ENCODE measurements at places on chromosomes 6 and 20.
A peak's percentile ranks its signal among the peaks of the same experiment; 100 is the strongest.

- DNase-seq = no peak
Measured at GRCh38 chr6:109014606-109015005, 80.0 kb downstream of the SESN1 start.

DNA sequence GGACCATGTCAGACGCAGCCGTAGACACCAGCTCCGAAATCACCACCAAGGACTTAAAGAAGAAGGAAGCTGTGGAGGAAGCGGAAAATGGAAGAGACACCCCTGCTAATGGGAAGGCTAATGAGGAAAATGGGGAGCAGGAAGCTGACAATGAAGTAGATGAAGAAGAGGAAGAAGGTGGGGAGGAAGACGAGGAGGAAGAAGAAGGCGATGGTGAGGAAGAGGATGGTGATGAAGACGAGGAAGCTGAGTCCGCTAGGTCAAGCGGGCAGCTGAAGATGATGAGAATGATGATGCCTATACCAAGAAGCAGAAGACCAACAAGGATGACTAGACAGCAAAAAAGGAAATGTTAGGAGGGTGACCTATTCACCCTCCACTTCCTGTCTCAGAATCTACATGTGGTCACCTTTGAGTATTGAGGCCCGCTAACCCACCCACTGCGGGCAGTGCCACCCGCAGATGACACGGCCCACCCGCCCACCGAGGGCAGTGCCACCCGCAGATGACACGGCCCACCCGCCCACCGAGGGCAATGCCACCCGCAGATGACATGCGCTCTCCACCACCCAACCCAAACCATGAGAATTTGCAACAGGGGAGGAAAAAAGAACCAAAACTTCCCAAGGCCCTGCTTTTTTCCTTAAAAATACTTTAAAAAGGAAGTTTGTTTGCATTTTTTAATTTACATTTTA is 43.3 kb downstream of the MGME1 start:
- DNase-seq = no peak

DNA sequence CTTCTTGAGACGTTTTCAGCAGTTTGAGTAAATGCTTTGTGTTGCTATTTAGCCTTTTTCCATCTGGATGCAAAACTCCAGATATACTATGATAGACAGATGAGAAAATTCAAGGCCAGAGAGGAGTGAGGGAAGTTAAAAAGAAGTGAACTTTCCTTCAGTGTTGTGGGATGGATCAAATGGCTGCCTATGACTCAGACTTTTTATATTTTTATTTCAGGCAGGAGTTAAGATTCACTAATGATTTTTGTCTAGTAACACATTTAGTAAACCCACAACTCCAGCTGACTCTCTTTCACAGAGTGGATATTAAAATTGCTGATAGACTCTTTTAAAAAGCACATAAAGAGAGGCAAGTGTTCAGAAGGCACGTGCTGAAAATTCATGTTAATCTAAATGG is 23.2 kb upstream of the PTCHD4 start:
- peak; percentile 53 for DNase-seq

- DNase-seq = no peak
Measured at GRCh38 chr6:44725070-44725469, 337.6 kb downstream of the CDC5L start.

- DNase-seq = peak; percentile 59
Measured at GRCh38 chr6:157761331-157761921, 61.6 kb upstream of the SNX9 start.

DNA sequence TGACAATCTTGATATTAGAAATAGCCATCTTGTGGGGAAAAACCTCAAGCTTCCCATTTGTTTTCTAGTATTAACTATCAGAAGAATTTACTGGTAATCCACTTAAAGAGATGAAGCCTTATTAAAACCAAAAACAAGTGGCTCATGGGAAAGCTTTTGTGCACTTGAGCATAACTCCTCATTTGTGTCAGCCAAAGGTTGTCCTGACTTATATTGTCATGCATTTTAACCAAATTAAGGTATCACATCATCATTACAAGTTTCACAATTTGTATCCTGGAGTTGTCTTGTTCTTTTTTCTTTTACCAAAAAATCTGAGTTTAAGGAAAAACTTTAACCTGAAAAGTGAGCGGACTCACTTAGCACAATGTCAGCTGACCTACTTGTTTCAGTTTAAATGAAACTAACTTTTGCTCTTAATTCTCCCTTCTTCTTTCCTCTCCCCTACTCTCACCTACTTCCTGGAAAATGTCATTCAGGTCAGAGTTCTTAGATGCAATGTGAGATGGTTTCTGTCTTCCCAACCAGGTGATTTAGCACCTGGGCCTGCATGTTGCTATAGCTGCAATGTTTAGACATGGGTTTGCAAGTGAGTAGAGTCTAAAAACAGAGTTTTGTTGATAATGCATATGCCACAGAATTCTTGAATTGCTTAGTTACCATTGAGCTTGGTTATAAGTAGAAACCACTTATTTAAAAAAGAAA is 82.8 kb downstream of the TNFAIP3 start:
- DNase-seq = no peak

DNA sequence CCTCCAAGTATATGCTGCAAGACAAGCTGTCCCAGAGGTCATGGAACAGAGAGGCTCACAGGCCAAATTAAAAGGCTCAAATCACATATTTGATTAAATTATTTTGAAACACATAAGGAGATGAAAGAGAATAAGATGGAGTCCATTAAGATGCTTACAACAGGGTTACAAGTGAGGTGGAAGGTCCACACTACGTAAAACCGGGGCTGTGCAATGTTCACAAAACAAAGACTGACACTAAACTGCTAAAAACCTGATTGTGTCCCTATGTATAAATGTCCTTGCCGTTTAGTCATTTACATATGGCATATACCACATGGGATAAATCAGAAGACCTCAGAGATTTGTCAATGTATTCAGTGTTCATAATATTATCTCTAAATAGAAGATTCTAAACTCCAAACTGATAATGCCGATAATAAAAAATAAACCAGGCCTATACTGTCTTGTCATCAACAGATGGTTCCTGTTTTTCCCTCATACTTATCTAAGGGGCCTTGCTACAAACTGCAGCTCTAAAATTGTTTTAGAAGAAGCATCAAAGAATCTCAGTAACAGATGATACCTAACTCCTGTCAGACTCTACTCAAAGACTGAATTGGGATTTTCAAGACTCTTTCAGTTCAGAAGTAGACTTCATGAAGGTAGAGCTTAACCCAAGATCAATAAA is 51.8 kb upstream of the RIPOR2 start:
- no peak for DNase-seq

GRCh38 chr20:57993716-57994431 is 234.6 kb downstream of the ANKRD60 start:
- DNase-seq = no peak

DNA sequence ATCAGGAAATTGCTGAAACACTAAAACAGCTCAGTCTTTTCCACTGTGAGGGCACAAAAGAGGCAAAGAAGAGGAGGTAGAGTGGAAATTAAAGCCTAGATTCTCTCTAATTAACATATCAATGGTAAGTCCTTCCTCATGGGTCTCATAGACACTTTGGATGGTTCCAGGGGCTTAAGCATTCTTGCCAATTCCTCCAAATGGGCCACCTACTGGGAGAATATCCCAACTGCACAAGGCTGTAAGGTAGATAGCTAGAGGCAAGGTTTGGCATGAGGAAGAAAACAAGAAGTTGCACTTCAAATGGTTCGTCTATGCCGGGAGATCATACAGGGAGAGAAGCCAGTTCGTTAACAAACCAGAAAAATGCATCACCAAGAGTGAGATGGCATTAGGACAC is 107.6 kb upstream of the KHDRBS2 start:
- no peak for DNase-seq

GRCh38 chr20:45044084-45044573 is 56.8 kb downstream of the KCNS1 start:
- DNase-seq = peak; percentile 57

GRCh38 chr6:48111143-48111506 is at the start of gene PTCHD4:
TSS of gene PTCHD4 (minus strand) at chr6:48111197. CDS start at chr6:48068957, 42,240 bp downstream.
- no peak for DNase-seq

- no peak for DNase-seq
Measured at GRCh38 chr20:23298926-23299672, 51.5 kb upstream of the NXT1 start.

DNA sequence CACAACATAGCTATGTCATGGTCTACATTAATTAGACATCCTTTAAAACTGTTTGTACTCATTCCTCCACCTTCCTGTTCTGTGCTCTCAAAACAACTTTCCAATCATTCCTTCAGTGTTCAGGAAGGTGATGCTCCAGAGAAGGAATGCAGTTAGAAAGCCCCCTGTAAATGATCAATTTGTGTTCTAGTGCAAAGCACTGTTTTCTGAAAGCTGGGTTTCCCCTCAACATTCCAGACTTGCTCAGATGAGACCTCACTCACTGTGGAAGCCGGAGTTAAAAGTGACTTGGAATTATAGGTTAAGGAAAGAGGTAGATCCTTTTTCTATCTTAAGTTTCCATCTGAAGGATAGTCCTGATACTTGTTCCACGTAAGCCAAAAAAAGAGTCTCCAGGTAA is 95.9 kb downstream of the BMP2 start:
- peak; percentile 88 for DNase-seq

Data from kidney glomerular epithelial cell (primary cell).